ENCODE measurements at places on chromosomes 3 and 15.

- no peak for DNase-seq
These were observed 169.1 kb downstream of the FAM43A start for GRCh38 chr3:194854659-194855390.

- DNase-seq: no peak
These were observed 60.6 kb downstream of the CD200R1L start for GRCh38 chr3:112786002-112786590.

- DNase-seq: no peak
These were observed 595.8 kb downstream of the NLGN1 start for GRCh38 chr3:173993299-173993698.

DNA sequence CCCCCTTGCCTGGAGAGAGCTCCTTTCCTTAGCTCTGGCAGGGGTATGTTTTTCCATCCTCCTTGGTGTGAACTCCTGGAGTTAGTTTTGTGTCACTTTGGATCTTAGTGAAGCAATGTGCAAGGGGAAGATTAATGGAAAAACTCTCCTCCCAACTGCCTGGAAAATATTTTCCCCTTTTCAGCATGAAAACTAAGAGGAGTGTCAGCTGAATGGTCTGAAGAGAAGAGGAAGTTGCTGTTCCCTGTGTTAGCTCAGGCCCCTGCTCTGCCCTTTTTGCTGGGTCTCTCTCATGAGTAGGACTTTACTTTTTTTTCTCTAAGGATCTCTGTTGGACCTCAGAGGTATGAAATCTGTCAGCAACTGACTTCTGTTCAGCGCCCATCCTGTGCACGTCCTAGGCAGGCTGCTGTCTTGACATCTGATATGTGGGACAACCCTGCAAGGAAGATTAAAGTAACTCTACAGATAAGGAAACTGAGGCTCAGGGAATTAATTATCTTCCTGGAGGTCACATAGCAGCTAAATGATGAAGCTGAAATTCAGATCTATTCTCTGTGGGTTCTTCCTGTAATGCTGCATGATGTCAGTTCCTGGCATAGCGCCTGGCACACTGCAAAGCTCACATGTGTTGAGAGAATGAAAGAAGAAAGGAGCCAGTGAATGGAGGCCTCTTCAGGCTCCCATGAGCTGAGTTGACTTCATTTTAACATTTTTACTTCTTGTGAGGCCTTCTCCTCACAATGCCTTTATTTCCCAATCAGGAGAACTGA lies 109.7 kb upstream of the GALNT15 start:
- DNase-seq: peak; percentile 48

All from left colon (tissue), 2 donors.